Midbrain (tissue), 1 donor: ENCODE measurements at places on chromosomes 2 and 18.

DNA sequence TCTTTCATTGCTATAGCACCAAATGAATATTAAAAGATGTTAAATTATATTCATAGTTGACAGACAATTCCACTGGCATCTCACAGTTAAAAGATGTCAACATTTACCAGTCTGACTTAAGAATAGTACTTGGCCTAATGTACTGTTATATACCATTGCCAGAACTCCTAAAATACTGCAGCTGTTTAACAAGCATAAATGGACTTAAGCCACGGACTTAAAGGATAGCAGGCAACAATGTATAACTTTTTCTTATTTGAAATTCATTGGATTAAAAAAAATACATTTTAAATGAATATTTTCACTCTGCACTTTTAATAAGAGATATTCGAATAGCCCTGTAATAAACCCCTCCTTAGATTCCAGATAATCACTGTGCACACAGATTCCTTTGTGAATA, 3.8 kb downstream of the TCF4 start:
- no peak for DNase-seq

DNA sequence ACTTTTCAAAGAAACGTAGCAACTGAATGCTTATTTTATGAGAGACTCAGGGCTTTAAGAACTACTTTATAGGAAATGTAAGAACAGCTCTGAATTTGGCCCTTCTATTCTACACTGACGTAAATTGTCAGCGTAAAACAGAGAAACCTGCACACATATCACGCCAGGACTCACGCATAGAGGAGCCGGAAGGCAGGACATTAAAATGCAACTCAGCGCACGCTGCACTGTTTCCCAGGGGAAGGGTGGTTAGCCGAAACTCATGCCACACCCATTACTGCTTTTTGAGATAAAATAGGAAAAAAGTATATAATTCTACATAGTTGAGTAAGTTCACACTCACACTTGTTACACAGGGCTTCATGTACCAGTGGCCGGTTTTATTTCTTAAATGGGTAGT, 7.4 kb downstream of the TUBB6 start:
- DNase-seq, result no peak

DNA sequence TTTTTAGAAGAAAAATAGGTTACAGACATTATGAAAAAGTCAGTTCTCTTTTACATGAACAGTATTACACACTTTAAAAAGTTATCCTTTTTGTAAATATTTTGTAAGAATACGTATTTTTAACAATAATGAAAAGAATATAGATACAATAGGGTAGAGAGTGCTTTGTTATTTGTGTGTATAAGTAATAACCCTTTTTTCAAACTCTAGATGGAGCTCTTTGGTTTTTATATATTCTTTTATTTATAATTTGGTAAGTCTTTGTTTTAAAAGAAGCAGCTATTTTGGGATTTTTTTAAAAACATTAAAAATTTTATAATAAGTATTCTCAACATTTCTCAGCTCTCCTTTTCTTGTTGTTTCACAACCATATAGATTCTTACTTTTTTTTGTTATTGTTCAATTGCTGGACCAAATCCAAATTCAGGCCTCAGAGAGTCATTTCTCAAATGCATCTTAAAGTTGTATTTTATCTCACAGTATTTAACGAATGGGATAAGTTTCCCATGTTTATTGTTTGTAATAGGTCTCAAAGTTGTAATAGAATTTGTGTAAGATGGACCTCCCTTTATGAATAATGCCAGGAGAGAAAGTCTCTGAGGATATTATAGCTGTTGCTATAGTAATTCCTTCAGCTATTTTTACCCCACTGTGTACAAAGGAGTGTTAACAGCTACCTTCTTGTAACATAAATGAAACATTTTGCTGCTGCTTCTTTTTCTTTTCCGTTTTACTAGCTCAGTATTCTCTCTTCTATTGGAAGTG, 46.4 kb downstream of the ACYP2 start:
- DNase-seq, result no peak

DNA sequence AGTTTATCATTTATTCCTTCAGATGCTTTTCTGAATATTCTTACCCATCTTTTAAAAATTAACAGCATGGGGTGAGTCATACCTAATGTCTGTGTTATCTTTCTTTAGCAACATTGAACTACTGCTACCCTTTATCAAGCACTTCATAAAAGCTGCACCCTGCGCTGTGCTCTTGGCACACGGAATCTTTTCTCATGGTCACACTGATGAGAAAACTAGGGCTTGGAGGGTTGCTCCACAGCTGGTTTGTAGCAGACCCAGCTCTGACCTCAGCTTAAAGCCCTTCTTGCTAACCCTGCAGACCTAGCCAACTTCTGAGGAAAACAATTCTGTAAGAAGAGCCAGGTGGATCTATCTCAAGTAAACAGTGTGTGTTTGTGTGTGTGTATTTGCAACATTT, 106.3 kb downstream of the RNF144A start:
- no peak for DNase-seq

DNA sequence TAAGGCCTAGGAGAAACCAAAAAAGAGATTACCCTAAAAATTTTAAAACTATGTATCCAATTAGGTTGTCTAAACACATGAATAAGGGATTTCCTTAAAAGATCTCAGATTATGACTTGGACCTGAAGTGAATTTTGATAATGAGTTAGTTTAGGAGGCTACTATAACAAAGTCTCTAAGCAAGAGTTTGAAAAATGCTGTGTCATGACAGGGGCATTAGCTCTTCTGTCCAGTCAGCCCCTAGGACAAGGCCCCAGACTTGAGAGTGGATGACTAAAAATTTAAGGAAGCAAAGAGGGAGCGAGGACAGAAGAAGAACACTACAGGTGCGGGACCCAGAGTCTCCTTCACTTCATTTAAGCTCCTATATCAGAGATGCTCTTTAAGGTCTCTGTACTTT, 135.9 kb downstream of the DTNB start:
- DNase-seq, result no peak

DNA sequence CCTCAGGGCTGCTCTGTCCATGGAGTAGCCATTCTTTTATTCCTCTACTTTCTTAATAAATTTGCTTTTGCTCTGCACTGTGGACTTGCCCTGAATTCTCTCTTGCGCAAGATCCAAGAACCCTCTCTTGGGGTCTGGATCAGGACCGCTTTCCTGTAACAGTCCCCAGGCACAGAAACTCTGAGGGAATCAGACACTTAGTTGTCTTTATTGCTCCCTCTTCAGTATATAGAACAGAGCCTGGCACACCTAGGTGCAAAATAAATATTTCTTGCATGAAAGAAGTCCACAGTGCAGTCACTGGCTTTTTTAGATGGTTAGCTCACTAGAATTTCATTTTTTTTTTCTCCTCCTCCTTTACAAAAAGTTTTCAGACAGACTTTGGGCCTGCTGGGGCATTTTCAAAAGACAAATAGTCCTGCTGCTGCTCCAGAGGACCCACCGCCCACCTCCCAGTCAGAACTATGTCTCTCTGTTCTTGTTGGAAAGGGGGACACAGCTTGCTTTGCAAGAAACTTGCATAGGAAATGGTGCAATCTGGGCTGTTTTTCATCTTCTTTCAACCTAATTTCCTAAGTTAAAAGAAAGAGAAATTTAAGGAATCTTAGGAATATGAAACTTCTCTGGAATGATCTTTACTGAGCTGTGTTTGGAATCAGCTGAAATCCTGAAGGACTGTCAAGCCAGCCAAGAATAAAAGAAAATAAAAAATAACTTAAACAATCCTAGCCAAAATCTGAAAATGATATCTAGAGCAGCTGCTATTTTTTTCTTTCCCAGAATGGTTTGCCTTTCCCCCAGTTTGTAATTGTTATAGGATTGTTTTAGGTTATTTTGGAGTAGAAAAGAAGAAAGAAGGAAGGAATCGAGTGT, 31.7 kb upstream of the MAP4K3 start:
- no peak for DNase-seq

- no peak for DNase-seq
These were observed 7.0 kb downstream of the GCFC2 start for GRCh38 chr2:75703589-75704287.

DNA sequence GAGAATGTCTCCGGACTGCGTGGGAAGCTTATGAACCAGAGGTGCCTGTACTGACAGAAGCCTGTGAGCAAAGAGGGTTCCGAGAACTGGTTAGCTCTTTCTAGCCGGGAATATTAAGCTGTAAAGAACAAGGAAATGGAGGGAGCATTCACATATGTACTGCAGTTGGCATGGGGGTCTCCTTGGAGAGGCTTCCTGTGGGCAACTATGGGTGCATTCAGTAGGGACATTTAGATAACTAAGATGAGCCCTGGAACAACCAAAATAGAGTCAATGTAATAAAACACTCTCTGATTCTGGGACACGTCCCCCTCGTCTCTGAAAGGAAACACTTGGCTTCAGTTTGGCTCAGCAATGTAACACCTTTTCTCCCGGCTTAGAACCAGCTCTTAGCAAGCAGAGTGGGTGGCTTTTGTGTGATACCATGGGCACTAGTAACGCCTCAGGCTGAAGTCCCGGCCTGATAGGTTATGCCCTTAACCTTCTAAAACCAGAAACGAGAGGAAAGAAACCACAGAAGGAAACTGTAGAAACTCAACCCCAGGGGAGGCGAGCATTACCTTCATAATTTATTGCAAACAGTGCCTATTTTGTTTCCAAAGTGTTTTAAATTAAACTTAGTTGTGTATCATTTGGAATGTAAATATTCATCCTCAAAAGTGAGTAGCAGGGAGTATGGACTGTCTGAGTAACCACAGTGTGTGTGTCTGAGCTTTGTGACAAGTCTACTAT, 48.8 kb upstream of the LPIN2 start:
- DNase-seq, result no peak

- DNase-seq, result no peak
These were observed 141.6 kb upstream of the CYP26B1 start for GRCh38 chr2:72289283-72289682.

DNA sequence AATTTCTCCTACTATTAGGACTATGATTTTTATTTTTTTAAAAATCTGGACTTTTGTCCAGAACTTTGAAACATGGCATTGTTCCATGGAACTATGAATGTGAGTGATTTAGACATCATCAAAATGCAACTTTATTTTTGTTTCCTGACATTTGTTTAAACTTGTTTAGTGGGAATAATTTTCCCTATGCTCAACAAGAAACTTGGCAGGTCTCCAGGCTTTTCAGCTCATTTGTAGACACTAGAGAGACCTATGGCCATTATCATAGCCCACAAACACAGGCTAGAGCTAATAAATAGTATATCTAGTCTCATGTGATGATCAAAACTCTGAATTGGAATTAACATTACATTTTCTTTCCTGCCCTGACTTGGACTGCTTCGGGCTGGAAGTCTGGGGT, 145.1 kb upstream of the CELF4 start:
- no peak for DNase-seq

DNA sequence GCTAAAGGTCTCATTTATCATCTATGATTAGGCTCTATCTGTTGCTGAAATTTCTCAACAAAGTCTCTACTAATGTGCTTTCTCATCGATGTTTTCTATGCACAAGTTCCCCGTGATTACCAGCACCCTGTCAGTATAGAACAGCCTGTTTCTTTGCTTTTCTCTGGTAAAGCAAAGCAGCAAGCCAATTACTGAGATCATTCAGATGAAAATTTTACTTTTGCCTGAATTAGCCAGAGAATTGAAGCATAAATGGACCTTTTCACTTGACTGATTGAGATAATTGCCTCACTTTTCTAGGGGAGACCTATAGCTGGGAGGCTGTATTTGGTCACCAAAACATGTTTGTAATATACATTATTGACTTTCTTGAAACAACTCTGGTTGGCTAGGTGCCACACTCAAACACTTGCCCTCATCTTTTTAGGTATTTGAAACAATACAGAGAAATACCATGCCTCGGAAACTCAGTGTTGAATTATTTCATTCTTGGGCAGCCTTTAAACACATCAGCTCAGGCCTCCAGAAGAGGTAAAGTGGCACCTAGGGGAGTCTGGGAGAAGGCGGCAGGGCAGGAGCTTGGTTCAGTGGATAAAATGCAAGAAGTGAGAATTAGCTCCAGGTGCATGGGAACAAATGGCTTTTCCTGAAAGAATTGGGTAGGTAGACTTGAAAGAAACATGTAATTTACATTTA, 96.2 kb downstream of the GALNT3 start:
- no peak for DNase-seq

- DNase-seq, result no peak
These were observed 61.4 kb upstream of the KIF5C start for GRCh38 chr2:148813603-148814065.

DNA sequence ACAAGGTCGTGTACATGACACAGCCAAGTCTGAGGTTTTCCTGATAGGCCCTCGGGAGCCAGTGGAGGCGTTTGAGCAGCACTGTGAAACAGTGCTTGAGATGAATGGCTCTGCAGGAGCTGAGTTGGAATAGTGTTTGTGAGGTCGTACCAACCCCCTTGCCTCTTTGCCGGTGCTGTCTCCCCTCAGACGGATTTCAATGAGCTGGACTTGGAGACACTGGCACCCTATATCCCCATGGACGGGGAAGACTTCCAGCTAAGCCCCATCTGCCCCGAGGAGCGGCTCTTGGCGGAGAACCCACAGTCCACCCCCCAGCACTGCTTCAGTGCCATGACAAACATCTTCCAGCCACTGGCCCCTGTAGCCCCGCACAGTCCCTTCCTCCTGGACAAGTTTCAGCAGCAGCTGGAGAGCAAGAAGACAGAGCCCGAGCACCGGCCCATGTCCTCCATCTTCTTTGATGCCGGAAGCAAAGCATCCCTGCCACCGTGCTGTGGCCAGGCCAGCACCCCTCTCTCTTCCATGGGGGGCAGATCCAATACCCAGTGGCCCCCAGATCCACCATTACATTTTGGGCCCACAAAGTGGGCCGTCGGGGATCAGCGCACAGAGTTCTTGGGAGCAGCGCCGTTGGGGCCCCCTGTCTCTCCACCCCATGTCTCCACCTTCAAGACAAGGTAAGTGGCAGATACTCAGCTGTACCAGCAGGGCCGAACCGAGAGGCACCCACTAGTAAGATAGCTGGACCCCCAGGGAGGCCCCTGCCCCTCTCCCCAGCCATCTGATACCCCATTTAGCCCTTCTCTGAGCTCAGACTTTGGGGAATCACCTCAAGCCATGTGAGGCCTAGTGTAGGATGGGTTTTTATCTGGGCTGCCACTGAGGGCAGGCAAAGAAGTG, 83.1 kb downstream of the EPAS1 start:
- no peak for DNase-seq

- DNase-seq, result no peak
These were observed 35.3 kb downstream of the RAB31 start for GRCh38 chr18:9743200-9744016.

DNA sequence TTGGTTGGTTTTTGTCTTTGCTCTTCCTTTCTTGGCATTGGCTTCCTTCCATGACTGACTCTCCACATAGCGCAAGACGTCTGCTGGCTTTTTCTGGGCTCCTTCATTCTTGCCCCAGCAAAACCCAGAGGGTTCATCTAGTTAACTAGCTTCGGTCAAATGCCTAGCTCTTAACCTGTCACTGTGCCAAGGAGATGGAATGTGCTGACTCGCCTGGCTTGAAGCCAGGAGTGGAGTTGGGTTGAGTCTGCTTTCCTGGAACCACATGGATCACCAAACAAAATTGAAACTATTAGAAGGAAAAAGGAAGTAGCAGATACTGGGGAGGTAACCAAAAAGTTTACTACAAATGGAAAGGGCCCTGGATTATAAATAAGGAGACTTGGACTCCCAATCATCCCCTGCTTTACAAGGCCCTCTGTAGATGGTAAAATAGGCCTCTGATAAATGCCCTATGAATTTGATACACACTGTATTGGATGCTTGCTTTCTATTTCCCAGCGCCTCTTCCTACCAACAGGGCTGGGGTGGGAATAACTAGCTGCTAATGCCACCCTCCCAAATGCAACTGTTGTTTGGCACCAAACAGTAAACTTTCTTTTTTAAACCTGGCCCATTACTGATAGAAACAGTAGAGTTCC, 11.3 kb downstream of the MALT1 start:
- no peak for DNase-seq
